ENCODE measurements at places on chromosomes 12 and 14. TPM values are rescaled to one million over a fixed set of nuclear protein-coding genes. Genes with fewer than 3 reads are reported as not detected.
A peak's percentile ranks its signal among the peaks of the same experiment; 100 is the strongest.

GRCh38 chr12:76308866-76309265, 39.3 kb downstream of the BBS10 start:
- no peak for DNase-seq

GRCh38 chr12:46492471-46493085, 120.0 kb upstream of the SLC38A2 start:
- DNase-seq = peak; percentile 92

DNA sequence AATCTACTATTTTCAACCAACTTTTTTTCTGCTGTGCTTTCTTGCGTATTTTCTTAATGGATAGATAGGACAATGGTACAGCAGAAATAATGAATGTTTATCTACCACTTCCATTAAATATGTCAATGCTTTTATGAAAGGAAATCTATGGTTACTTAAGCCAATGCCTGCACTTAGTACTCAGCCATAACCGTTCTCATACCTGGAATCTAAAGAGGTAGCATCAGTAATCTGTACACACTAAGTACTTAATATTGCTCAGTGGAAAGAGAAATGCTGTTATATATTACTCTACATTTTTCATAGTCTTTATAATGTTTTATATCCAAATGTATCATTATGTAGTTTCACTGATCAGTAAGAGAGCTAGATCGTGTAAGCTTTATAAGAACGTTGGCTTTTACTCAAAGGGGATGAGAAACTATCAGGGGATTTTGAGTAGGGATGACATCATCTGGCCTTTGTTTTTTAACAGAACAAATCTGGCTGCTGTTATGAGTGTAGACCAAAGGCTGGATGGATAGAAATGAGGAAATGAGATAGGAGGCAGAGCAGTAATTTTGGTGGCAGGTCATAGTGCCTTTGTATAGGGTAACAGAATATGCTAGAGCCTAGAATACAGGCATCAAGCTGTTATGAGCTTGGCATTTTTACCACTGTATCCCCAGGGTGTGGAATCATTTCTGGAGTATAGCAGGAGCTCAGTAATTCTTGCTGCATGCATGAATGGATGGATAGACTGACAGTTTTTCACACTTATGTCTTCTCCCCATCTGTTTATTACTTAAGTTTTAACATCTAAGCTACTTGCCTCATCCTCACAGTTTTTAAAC, 34.0 kb downstream of the ALG10B start:
- DNase-seq = no peak

DNA sequence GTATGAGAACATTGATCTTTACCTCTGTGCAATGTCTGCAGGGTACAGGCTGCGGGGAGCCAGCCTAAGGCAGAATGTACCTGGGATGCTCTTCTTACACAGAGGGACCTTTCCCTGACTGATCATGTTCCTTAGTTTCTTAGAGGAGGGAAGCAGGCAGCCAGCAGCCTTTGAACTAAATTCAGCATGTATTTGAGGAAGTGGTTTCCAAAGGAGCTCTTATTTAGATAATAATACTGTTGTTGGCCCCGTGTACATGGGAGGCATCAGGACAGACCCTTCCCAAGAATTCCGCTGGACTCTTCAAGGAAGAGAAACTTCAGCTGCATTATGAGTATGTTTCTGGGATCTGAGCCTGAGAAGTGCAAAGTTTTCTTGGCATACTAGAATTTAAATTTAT, 98.8 kb downstream of the CCDC92 start:
- no peak for DNase-seq

DNA sequence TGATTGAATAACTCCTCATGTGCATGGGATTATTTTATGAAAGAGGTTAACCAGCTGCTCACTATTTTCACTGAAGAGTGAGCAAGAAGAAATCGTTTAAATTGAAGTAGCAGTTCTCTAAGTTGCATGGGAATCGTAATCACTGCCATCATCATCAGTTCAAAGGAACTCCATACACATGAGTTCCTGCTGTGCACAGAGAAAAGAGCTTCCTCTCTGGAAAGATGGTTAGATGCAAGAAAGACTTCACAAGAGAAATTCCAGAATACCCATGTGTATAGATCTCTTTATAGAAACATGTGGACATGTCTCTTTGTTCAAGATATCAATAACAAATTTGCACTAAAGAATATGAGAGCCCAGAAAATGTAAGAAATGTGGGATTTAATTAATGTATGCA, 291.3 kb downstream of the PDZRN4 start:
- DNase-seq = no peak

The TAS2R31 gene
- 1.4 TPM for total RNA-seq

DNA sequence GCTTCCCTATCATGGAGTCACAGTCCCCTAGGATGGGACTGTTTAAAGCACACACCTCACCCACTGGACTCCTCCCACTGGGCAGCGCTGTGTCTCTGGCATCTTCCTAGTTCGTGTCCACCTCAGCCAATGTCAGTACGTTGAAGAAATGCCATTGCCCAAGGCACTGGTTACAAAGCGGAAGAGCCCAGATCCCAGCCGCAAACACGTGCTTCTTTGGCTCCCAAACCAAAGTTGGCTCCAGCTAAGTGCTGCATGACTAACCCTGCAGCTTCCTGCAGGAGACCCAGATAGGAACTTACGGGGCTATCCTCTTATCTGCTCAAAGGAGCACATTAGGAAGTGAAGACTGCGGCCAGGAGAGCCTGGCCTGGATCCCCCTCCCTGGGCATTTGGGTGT, 9.3 kb downstream of the SYNE3 start:
- DNase-seq = peak; percentile 94

GRCh38 chr14:77306851-77307496, 13.7 kb downstream of the POMT2 start:
- DNase-seq = no peak

The SMOC1 gene
- total RNA-seq = 0.06 TPM

DNA sequence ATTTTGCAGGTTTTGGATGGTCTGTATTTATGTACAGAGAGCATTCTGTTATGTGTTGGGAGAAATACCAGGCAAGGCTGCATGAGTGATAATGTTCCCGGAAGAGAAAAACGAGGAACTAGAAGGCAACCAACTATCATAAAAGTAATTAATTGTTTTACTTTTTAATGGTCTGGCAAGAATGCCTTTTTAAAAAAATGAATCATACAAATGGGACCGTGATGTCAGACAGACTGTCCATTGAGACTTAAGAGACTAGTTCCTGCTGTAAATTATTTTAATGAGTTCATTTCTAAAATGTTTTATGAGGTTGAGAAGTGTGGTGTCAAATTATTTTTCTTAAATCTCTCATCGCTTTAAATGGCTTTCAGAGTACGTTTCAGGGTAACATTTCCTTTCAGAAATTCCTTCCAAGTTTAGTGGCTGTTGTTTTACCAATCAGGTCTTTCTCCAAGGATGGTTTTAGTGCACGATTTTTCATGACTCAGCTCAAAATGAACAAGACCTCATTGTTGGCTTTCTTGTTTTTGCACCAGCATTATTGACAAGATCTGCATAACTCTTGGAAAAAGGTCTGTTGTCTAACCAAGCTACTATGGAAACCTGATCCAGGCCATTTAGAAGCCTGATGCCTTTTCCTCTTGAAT, 86.1 kb upstream of the ARHGAP5 start:
- peak; percentile 26 for DNase-seq

- peak; percentile 52 for DNase-seq
Measured at GRCh38 chr12:46667551-46667950, 158.2 kb downstream of the SLC38A4 start.

The TTC9 gene
- 5.6 TPM for total RNA-seq

GRCh38 chr14:71776471-71777360, 155.5 kb upstream of the RGS6 start:
- DNase-seq = no peak

DNA sequence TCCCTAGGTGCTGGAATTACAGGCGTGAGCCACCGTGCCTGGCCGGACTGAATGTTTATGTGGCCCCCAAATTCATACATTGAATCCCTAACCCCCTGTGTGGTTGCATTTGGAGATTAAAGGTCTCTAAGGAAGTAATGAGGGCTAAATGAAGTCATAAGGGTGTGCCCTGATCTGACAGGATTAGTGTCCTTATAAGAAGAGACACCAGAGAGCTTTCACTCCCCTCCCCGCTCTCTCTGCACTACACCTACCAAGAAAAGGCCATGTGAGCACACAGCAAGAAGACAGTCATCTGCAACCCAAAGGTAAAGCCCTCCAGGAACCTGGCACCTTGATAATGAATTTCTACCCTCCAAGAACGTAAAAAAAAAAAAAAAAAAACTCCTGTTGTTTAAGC, 212.1 kb upstream of the CAND1 start:
- no peak for DNase-seq

GRCh38 chr12:11856971-11857370, 207.5 kb downstream of the ETV6 start:
- no peak for DNase-seq

GRCh38 chr14:22337521-22337920, 251.5 kb downstream of the DAD1 start:
- DNase-seq = no peak

DNA sequence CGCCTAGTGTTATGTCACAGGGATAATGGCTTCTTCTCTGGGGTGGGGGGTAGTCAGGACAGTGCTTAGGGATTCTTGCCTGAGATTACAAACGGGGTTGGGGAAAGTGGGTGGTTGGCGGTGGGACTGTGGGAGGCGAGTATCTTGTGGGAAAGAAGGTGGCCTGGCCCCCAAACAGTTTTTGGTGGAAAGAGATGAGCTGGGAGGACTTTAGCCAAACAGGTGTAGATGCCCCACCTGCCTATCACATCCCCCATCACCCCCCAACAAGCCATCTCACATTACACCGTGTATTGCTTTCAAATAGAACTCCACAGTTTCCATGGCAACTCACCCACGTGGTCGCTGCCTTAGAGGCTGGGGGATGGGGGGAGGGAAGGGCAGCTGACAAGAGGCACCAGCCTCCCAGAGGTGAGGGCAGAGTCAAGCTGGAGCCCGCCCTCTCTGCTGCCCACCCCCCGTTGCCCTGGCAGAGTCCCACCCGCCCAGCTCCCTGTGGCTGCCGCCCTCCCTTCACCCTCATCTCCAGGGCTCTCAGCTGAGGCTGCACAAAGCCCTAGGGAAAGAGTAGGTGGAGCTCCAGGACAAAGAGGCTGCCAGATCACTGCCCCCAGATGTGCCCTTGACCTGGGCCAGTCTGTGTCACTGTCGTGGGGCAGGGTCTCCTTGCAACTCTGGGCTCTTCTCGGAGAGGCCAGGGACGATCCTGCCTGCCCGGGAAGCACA, 98.3 kb downstream of the LRRC74A start:
- peak; percentile 53 for DNase-seq

DNA sequence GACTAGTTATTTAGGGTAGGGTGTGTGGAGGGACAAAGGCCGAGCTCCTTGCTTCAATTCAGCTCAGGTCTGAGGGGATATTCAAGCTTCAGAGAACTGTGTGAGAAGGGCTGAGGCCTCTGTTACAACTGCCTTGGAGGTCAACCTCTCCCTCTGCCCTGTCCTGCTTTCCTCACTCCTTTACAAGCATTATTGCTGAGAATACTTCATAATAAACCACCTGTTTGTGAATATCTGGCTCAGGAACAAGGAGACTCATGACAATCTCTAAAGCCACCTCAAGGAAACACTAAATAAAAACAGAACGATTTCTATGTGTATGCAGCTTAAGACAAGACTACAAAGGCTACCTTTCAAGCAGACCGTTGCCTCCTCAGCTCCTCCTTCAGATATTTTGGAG, 21.7 kb downstream of the OTOGL start:
- DNase-seq = no peak

DNA sequence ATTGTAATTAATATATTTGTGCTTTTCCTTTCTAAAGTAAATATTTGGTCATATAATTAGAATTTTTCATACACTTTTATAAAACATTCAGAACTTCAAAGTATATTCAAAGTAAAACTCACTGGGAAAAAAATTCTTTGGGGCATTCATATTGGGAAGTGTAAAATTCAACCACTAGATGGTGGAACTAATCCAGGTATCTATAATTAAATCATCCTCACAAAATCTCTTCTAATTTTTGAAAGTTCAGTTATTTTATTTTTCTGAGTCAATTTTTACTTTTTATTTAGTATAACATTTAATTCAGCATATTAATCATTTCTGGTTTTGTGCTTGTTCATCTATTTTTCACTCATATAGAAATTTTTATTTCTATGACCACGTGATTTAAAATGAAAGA, 81.0 kb downstream of the NTS start:
- no peak for DNase-seq

GRCh38 chr12:113880326-113880725, 85.8 kb downstream of the RBM19 start:
- DNase-seq = no peak

DNA sequence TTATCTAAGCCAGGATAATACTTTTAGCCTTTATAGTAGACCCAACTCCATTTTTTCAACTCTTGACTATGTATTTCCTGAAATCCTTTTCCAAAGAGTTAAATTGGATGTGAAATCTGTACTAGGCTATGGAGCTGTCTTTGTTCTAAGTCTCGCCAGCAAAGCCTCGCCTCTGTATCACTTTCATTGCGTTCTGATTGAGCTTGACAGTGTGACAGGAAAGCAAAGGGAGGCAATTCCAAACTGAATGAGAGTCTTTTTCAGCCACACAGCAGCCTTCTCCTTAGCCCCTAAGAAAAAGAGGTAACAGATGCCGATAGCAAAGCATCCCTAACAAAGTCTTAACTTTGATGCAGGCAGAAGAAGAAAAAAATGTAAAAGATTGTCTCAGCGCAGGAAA, 154.6 kb upstream of the OTX2 start:
- DNase-seq = no peak

DNA sequence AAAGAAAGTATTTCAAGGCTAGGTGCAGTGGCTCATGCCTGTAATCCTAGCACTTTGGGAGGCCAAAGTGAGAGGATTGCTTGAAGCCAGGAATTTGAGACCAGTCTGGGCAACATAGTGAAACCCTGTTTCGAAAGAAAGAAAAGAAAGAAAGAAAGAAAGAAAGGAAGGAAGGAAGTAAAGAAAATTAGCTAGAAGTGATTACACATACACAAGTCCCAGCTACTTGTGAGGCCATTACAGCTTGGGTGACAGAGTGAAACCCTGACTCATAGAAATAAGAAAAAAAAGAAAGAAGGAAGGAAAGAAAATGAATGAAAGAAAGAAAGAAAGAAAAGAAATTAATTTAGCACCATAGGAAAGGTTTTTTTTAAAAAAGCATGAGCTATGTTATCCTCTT, 33.3 kb upstream of the PPP1CC start:
- DNase-seq = no peak

GRCh38 chr12:131536337-131536736, 174.6 kb upstream of the SFSWAP start:
- DNase-seq = no peak

Measured in LHCN-M2 (cell line).